ENCODE measurements at places on chromosomes 12 and 14. TPM values are rescaled to one million over a fixed set of nuclear protein-coding genes. Genes with fewer than 3 reads are reported as not detected.

Gene KDM2B
- total RNA-seq = 18.4 TPM

Gene RTL1
- 0.58 TPM for total RNA-seq

Gene INSM2
- not detected for total RNA-seq

Gene NTS
- 0.08 TPM for total RNA-seq

- DNase-seq = no peak
These were observed 8.0 kb upstream of the SERPINA12 start for GRCh38 chr14:94517248-94517640.

DNA sequence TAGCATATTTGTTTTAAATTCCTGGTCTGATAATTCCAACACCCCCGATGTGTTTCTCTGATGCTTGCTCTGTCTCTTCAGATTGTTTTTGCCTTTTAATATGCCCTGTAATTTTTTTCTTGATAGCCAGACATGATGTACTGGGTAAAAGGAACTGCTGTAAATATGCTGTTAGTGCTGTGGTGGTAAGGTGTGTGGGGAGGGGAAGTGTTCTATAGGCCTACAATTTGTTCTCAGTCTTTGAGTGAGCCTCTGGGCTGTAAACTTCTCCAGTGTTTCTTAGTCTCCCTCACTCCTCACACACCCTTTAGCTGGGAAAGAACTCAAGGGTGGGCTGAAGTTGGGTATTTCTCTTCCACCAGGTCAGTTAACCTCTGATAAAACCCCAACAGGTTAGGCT is 147.0 kb upstream of the OR4E1 start:
- DNase-seq = no peak

GRCh38 chr14:65153101-65153500 is 50.8 kb upstream of the MAX start:
- DNase-seq = no peak

- DNase-seq = no peak
These were observed 5.8 kb downstream of the DICER1 start for GRCh38 chr14:95151561-95151960.

- DNase-seq = peak; percentile 21
These were observed 5.5 kb downstream of the TMEM52B start for GRCh38 chr12:10184261-10184843.
